Thoracic aorta (tissue), 2 donors: ENCODE measurements at places on chromosomes 6 and 20.

DNA sequence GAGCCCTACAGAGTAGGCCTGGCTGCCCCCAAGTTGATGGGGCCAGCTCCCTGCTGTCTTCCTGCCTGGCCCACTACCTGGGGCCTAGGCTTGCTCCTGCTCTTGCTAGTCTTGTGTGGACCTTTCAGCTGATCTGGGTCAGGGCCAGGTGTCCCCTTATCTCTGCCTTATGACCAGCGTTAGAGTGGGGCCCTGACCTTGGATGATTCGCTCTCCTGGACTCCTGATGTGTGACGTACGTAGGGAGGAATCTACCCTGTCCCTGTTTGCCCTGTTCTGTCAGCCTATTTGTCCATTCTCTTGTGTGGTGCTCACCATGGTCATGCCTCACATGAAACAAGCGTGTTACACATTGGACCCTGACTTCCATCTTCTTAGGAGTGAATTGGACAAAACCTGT lies 571.8 kb downstream of the QKI start:
- no peak overlapping the region for H3K4me3 ChIP-seq
- no peaks in the 10 kb centered on the region for H3K36me3 ChIP-seq
- no peaks in the 10 kb centered on the region for H3K4me1 ChIP-seq
- H3K27ac ChIP-seq = no peak overlapping the region
- DNase-seq = no peak
- no peaks in the 10 kb centered on the region for H3K27me3 ChIP-seq

- H3K27ac ChIP-seq = no peak overlapping the region
- no peaks in the 10 kb centered on the region for H3K27me3 ChIP-seq
- H3K4me1 ChIP-seq = no peaks in the 10 kb centered on the region
- no peak overlapping the region for H3K4me3 ChIP-seq
- H3K36me3 ChIP-seq = no peaks in the 10 kb centered on the region
- DNase-seq = no peak
Measured at GRCh38 chr20:22974354-22974753, 60.8 kb upstream of the SSTR4 start.

DNA sequence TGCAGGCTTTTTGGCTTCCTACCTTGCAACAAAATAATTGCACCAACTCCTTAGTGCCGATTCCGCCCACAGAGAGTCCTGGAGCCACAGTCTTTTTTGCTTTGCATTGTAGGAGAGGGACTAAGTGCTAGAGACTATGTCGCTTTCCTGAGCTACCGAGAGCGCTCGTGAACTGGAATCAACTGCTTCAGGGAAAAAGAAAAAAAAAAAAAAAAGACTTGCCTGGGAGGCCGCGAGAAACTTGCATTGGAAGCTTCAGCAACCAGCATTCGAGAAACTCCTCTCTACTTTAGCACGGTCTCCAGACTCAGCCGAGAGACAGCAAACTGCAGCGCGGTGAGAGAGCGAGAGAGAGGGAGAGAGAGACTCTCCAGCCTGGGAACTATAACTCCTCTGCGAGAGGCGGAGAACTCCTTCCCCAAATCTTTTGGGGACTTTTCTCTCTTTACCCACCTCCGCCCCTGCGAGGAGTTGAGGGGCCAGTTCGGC lies 420 bp downstream of the SOX4 start:
- H3K4me3 ChIP-seq = peak overlapping the region; percentile 95
- no peak for DNase-seq
- peak overlapping the region; percentile 95 for H3K27ac ChIP-seq
- peaks cover 24% of the 10 kb centered on the region for H3K4me1 ChIP-seq
- H3K27me3 ChIP-seq = no peaks in the 10 kb centered on the region

GRCh38 chr6:119736296-119737021 lies 386.9 kb upstream of the MAN1A1 start:
- no peak overlapping the region for H3K27ac ChIP-seq
- no peaks in the 10 kb centered on the region for H3K4me1 ChIP-seq
- H3K27me3 ChIP-seq = no peaks in the 10 kb centered on the region
- DNase-seq = no peak
- H3K36me3 ChIP-seq = no peaks in the 10 kb centered on the region

DNA sequence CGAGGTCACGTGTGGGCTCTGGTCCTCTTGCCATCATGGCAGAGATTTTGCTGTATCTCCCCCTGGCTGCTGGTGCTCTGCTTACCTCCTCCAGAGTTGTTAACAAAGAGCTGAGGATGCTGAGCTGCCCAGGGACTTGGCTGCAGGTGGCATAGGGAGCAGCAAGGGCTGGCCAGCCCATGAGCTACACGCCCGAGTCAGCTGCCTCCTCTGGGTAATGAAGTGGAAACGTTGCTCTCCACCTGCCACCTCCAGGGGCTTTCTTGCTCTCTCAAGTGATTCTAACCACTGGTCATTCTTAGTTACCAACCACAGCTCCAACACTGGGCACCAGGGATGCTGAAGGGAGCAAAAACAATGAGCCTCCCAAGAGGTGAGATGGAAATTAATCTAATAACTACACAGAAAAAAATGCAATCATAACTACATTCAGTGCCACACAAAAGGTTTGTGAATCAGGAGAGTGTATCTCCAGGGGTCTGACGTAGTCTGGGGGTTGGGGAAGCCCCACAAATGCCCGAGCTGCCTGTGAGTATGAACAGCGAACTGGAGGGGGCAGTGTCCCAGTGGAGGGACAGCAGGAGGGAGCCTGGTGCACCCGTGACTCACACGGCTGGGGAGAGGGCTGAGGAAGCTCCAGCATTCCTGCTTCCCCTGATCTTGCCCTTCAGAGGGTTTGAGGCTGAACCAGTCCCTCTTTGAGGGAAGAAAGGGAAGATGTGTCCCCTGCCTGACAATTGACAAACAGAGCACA lies 78.7 kb downstream of the CDH26 start:
- H3K36me3 ChIP-seq = no peaks in the 10 kb centered on the region
- no peak overlapping the region for H3K4me3 ChIP-seq

DNA sequence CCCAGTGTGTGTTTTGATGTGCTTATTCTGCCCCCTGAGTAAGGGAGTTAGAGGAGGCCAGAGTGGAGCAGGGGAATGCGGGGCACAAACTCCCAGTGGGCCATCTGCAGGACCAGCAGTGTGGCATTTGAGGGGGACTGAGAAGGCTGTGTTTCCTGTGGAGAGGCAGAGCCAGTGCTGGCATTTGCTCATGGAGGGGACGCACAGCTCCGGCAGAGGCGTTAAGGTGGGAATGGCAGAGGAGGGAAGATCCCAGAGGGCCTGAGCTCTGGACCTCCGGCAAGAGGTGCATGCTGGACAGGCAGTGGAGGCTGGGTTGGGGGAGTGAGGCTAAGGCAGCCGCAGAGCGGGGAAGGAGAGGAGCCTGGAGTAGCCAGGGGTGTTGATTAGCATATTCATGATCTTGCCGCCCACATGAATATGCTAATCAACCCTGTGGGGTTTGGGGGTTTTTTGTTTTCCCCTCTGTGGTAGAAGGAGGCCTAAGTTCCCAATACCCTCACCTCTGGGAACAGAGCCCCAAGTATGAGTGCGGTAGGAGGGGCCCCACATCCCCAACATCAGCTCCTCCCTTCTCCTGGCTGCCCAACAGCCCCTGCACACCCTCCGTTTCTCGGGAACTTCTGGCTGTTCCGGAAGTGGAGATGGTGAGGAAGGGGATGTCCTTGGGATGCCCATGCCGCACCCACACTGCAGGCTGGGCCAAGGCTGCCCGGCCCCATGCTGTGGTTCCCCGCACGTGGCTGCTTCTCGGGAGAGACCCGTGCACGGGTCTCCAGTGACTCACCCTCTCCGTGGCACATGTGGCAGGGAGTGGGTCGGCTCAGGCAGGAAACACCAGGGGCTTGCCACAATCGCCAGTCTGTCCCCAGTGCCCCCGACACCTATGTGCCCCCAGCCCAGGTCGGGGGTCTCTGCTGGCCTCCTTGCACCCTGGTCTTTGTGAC lies 33.8 kb downstream of the DLGAP4 start:
- H3K4me3 ChIP-seq = no peak overlapping the region
- no peaks in the 10 kb centered on the region for H3K36me3 ChIP-seq
- H3K4me1 ChIP-seq = no peaks in the 10 kb centered on the region
- H3K27ac ChIP-seq = no peak overlapping the region

DNA sequence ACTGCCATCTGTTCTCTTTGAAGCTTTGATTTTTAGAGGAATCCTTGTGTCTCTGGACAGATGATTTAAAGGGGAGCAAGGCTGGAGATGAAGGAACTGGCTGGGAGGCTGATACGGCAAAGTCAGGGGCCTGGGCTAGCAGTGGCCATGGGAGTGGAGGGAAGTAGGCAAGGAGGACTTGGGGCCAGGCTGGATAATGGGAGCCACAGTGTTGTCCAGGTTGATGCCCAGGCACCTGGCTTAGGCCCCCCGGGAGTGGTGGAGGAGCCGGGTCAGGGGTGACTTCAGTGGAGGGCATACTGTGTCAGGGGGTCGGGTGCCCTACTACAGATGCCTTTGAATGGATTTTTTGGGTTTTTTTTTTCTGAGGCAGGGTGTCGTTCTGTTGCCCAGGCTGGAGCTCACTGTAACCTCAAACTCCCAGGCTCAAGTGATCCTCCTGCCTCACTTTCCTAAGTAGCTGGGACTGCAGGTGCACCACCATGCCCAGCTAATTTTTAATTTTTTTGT lies 45.0 kb downstream of the EFCAB8 start:
- no peak for DNase-seq
- no peaks in the 10 kb centered on the region for H3K4me1 ChIP-seq
- H3K36me3 ChIP-seq = no peaks in the 10 kb centered on the region

DNA sequence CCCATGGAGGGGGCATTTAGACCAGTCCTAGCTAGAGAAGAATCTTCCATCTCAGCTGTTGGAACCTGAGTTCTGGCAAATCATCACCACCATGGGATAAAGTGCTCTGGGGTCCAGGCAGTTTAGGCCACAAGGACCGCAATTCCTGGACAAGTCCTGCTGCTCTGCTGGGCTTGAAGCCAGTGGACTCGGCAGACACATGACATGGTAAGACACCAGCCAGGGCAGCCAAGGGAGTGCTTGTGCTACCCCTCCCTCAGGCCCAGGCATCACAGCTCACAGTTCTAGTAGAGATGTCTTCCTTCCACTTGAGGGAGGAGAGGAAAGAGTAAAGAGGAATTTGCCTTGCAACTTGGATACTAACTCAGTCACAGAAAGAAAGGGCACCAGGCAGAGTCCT lies 246.0 kb downstream of the EYA4 start:
- DNase-seq = no peak
- H3K27ac ChIP-seq = no peak overlapping the region
- no peaks in the 10 kb centered on the region for H3K4me1 ChIP-seq
- no peak overlapping the region for H3K4me3 ChIP-seq

DNA sequence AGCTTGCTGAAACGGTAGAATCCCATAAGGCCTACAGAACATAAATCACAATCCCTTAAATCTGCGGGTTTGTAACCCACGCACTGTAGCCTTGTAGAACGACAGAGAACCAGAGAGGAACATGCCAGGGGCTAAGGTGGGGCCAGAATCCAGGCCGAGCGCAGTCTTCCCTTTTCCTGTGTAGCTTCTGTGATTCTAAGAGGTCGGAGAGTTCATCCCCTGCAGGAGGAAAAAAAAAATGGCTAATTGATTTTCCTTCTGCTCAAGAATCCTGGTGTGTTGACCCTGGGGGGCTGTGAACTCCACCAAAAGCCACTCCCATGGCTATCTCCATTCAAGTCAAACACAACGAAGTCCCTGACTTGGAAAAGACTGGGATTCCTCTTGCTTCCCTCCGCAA lies 96.3 kb downstream of the SPTLC3 start:
- no peak for DNase-seq
- no peaks in the 10 kb centered on the region for H3K27me3 ChIP-seq
- no peaks in the 10 kb centered on the region for H3K4me1 ChIP-seq
- H3K4me3 ChIP-seq = no peak overlapping the region
